ENCODE measurements at places on chromosomes 1 and 21. TPM values are rescaled to one million over a fixed set of nuclear protein-coding genes. Genes with fewer than 3 reads are reported as not detected.

DNA sequence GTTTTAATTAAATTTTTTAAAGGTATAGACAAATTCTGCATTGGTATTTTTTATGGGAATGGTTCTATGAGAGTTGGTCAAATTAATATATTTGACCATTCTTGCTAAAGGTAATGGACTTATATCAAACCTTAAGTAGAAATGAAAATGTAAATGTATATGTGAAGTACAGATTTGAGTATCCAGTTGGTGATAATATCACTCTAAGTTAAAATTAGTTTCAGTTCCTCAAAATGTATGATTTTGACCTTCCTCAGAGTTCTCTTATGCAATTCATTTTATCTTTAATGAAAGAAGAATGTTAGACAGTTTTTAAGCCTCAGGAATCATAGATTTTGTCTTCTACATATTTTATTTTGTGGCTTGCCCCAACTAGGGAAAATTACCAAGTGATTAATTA is 1291.5 kb upstream of the B3GALT2 start:
- no peak for DNase-seq

DNA sequence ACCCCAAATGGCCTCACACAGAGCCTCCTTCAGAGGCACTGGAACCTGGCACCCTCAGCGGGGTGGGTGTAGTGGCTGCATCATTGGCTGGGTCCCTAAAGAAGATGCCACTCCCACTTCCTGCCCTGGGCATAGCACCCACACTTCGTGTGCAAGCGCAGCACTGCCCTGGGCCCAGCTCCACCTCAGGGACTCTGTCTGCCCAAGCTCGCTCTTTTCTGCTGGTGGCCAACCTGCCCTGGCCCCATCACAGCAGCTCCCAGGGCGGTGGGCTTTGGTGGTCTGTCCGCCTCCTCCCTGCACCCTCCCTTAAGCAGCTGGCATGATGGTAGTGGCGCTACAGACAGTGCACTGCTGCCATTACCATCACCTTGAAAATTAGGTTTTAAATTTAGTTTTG is 829.3 kb upstream of the BRINP3 start:
- no peak for DNase-seq

The NHLH2 gene
- not detected for total RNA-seq

- no peak for DNase-seq
These were observed 7.5 kb downstream of the CD1B start for GRCh38 chr1:158323866-158324265.

DNA sequence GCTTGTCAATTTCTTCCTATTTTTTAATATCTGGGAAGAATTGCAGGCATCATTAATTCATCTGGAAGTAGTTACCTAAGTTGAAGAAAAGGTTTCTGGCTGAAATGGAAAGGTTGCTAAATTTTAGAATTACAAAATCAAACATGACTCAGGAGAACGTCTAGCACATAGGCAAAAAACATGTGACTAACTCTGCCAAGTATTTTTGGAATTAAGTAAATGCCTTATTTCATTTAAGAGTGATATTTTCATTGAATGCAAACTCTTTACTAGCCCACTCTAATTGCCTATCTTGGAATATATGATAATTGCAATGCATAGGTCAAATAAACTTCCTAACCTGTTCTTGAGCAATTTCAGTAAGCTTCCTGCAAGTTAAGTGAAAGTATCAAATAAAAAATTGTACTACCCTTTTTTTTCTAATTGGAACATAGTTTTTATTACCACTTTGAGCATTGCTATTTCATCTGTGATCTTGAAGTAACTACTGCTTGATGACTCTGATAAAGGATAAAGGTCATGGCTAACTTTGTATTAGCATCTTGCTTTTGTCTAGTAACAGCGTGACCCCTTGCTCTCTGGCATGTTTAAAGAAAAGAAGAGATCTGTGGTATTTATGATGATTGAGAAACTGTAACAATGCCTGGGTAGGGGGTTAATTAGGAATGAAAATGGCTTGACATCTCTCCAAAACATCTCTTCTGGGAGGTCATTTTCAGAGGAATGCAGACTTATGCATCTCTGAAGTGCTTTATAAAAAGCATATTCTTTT is 208.3 kb upstream of the NCAM2 start:
- no peak for DNase-seq

The DPT gene
- total RNA-seq: 310 TPM

- no peak for DNase-seq
These were observed 18.9 kb upstream of the USP24 start for GRCh38 chr1:55234016-55234415.

DNA sequence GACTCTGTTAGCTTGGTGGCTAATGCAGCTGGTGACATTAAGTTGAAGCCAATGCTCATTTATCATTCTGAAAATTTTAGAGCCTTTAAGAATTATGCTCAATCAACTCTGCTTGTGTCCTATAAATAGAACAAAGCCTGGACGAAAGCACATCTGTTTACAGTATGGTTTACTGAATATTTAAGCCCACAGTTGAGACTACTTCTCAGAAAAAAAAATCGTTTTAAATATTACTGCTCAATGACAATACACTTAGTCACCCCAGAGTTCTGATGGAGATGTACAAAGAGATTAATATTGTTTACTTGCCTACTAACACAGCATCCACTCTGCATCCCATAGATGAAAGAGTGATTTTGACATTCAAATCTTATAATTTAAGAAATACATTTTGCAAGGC is 79.6 kb downstream of the NEGR1 start:
- DNase-seq: no peak

- DNase-seq: peak; percentile 95
These were observed 19.5 kb upstream of the ADAR start for GRCh38 chr1:154627257-154628120.

The PM20D1 gene
- total RNA-seq: 0.29 TPM

DNA sequence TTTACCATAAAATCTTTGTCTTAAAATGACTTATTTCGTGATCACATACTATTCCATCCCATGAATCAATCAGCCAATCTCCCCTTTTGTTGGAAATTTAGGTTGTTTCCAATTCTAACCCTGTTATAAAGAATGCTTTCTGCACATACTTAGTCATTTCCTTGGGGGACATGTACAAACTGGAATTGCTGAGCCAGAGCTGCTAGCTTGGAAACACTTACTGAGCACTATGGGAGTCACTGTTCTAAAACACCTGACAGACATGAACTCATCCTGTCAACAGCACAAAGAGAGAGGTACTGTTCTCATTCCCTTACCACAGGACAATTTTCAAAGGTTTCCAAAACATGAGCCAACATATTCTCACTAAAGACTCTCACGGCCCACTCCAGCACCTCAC is 32.1 kb downstream of the AK2 start:
- DNase-seq: no peak
